ENCODE measurements at places on chromosomes 5 and 9.

GRCh38 chr5:16740811-16741392 lies 124.1 kb upstream of the RETREG1 start:
- DNase-seq, result no peak

DNA sequence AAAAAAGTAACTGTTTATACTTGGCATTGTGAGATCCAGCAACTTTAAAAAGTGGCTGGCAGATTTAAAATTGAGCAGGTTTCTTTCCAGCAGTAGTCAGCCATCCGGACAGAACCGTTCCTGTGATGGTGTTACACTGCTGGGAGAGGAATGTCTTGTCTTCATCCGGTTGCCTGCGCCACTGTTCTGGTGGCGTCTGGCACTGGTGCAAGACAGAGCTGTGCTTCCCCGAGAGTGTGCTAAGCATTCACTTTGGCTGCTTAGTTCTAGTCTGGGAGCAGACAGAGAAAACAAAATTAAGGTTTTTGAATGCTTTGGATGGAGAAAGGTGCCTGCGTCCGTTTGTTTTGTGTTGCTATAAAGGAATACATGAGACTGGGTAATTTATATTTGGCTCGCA lies 35.5 kb upstream of the CREBRF start:
- no peak for DNase-seq

DNA sequence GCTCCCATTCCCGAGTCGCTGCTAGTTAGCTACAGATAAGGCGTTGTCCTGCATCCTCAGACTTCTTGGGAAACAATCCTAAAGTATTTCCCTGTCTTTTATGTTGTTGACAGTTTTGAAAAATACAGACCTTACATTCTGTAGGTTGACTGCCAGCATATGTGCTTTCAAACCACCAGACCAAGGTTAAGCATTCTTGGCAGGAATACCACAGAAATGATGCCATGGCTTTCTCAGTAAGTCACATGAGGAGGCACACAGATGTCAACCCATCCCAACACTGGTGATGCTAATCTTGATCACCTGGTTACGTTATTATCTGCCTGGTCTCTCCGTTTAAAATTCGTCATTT lies 871 bp downstream of the GLE1 start:
- DNase-seq, result no peak

- DNase-seq, result no peak
Observed at GRCh38 chr5:76490960-76491359, 87.9 kb downstream of the IQGAP2 start.

GRCh38 chr5:89595056-89595455 lies 712.1 kb upstream of the MEF2C start:
- DNase-seq, result no peak

DNA sequence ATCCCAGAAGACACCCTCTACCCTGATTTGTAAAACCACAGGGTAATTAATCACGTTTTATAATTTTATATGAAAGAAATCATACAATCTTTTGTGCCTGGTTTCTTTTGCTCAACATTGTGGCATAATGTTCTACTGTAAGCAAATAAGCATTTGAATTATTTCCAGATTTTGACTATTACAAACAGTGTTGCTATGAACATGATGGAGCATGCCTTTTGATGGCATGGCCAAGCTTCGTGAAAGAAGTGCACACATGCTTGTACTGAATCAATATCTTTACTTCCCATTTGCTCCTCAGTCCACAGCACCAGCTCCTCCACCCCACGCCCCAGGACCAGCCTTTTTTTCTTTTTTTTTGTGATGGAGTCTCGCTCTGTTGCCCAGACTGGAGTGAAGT lies 29.9 kb downstream of the ACSL6 start:
- no peak for DNase-seq

DNA sequence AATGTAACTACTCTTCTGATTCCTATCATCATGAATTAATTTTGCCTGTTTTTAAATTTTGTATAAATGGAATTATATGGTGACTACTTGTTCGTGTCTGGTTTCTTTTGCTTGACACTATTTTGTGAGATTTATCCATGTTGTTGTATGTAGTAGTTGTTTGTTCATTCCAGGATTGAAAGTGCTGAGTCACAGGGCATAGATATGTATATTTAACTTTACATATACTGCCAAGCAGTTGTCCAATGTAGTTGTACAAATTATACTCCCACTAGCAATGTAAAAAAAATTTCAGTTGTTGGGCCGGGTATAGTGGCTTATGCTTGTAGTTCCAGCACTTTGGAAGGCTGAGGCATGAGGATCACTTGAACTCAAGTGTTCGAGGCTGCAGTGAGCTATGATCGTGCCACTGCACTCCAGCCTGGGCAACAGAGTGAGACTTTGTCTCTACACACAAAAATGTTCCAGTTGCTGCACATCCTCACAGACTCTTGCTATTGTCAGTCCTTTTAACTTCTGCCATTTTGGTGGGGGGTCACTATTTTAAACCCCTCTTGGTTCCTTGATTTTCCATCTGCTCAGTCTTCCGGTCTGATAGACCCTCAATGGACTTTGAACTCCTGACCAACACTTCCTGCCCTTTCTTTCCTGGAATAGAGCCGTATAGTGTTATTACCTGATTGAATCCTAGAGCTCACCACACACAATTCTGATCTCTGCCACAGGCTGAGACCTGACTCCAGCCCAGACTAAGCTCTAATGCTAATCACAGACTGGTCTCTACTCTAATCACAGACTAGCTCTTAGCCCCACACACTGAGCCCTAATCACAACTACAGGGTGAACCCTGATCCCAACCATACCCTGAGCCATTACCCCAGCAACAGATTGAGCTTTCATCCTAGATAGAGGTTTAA lies 69.3 kb upstream of the MELK start:
- DNase-seq, result no peak

DNA sequence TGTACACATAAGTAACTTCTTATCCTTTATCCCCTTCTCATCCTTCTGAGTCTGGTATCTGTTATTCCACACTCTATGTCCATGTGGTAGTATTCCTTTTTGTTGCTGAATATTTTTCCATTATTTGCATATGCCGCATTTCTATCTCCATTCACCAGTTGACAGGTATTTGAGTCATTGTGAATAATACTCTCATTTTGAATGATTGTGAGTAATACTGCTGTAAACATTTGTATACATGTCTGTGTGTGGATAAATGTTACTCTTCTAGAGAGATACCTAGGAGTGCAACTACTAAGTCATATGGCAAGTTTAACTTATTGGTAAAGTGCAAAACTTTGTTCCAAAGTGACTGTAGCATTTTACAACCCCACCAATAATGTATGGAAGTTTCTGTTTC lies 15.6 kb downstream of the RIC1 start:
- no peak for DNase-seq

- no peak for DNase-seq
Observed at GRCh38 chr5:109690242-109690974, 681 bp downstream of the MAN2A1 start.

- no peak for DNase-seq
Observed at GRCh38 chr5:119243888-119244287, 111.9 kb upstream of the TNFAIP8 start.

DNA sequence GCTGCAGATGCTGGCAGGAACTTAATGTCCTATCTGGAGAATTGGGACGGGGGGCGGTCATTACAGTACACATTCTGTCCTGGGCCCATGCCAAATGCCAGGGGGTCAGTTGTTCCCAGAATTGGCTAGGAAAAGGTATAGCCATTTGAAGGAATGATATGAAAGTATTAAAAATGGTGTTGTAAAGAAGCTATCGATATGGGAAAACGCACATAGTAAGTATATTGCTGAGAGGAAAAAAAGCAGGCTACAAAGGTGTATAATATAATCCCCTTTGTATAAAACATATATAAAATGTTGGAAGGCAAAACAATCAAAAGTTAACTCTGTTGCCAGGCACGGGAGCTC lies 450 bp upstream of the ARHGEF39 start:
- no peak for DNase-seq

DNA sequence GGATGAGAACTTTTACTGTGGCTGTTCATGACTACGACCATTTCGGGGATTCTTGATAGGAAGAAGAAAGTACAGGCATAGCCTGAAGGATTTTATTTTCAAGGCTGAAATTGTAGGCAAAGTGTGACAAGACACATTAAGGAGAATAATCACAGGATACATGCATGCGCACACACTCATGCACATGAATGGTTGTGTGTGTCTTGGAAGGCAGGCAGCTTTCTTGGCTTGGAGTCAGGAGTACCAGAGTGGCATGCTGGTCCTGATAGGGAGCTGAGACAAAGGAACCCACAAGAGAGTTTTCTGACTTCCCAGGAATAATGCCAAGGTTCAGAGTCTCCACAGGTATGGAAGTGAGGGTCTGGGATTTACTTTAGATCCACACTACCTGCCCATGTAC lies 22.2 kb downstream of the PLK2 start:
- DNase-seq, result no peak

GRCh38 chr5:167763772-167764171 lies 527.7 kb upstream of the WWC1 start:
- no peak for DNase-seq

GRCh38 chr9:87441251-87441650 lies 56.4 kb upstream of the DAPK1 start:
- no peak for DNase-seq

- DNase-seq, result no peak
Observed at GRCh38 chr9:87655731-87656130, 70.2 kb upstream of the CTSL start.

GRCh38 chr5:54090495-54091120 lies 219.8 kb downstream of the ARL15 start:
- DNase-seq, result no peak

GRCh38 chr5:32664523-32664922 lies 46.6 kb upstream of the NPR3 start:
- no peak for DNase-seq

DNA sequence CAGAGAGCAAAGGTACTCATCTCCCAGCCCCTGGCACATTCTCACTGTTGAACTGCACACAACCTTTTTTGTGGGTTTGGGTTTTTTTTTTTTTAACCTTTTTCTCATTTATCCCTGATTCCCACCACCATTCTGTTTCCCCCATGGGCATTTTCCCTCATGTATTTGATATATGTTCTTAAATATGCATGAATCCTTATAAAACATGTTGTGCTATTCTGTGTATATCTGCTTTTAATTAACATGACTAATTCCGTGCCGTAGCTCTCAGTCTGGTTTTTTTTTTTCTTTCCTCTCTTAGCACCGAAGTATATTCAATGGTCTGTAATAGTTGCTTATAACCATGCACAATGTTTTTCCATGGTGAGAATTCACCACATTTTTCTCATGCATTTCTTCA lies 204.5 kb downstream of the RGS3 start:
- DNase-seq, result no peak

- no peak for DNase-seq
Observed at GRCh38 chr5:10856683-10857337, 95.8 kb upstream of the DAP start.

- DNase-seq, result no peak
Observed at GRCh38 chr5:131109540-131110255, 55.4 kb downstream of the HINT1 start.

DNA sequence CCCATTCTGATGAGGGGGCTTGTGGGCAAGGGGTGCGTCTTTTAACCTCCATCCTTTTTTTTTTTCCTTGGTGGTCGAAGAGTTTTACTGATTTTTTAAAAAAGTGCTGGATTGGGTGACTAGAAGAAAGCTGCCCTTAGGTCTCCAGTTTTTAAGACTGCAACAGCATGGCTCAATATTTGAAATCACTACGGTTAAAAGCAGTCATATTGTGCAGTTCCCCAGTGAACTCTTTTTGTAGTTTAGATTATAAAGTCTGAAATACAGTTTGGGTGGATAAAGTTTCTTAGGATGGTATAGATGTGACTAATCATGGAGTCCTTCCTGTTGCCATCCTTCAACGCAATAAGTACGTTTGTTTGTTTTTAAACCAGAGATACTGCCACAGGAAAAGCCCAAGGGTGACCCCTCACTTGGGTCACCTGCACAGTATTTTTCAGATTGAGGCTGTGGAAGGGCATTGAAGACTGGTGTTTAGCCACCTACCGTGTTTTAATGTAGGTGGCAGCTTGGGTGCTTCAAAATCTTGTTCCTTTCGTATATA lies 520 bp upstream of the DHFR start:
- DNase-seq, result no peak

GRCh38 chr5:19886123-19886917 lies 101.7 kb downstream of the CDH18 start:
- DNase-seq, result no peak

DNA sequence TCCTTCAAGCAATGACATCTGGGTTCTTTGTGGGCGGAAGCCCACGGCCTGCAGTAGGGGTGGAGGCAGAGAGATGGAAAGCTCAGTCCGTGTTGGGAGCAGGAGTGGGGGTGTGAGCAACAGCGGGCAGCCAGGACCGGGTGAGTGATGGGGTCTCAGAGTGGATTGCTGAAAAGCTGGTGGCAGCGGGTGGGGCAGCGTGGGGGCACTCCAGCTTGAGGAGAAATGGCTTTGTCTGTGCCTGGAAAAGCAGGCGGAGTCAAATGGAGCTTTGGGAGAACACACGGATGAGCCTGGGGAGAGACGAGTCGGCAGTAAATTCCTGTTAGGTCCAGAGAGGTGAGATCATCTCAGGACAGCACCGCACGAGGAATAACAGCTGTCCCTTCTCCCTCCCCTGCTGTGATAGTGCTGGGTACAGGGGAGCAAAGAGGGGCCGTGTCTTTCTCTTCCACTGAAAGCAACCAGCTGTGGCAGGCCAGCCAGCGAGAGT lies 42.1 kb downstream of the CACNA1B start:
- DNase-seq, result no peak

GRCh38 chr9:137445275-137445807 lies 4.2 kb upstream of the ENTPD8 start:
- no peak for DNase-seq

DNA sequence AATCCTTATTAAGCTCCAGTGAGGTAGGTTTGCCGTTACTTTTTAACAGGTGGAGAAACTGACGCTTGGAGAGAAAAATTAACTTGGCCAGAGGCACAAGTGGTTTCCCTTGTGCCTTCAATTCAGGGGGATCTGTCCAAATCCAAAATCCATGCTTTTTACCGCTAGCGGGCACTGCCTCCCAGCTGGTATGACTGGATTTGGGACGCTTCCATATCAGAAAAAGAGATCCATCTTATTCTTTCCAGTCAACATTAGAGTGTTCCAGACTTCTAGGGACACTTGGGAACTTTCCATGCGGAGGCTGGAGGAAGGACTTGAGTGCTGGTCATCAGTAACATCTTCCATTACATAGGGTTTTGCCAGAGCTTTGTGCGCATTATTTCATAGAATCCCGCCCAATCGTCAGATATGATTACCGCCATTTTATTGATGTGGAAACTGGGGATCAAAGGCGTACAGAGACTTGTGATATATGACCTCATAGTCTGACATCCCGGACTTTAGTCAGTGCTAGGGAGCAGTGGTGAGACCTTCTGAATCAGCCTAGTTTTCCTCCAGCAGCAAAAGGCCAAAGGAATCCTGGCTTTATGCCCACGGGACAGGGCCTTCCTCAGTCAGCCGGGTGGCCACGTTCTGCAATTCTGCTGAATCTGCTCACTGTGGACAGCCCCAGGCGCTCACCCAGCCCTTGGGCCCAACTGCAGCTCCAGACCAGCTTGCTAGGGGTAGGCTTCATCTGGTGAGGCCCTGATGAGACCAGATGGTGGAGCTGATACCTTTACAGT lies 1.1 kb upstream of the GNPDA1 start:
- no peak for DNase-seq
